Kidney epithelial cell (primary cell): ENCODE measurements at places on chromosomes 11 and 22.

DNA sequence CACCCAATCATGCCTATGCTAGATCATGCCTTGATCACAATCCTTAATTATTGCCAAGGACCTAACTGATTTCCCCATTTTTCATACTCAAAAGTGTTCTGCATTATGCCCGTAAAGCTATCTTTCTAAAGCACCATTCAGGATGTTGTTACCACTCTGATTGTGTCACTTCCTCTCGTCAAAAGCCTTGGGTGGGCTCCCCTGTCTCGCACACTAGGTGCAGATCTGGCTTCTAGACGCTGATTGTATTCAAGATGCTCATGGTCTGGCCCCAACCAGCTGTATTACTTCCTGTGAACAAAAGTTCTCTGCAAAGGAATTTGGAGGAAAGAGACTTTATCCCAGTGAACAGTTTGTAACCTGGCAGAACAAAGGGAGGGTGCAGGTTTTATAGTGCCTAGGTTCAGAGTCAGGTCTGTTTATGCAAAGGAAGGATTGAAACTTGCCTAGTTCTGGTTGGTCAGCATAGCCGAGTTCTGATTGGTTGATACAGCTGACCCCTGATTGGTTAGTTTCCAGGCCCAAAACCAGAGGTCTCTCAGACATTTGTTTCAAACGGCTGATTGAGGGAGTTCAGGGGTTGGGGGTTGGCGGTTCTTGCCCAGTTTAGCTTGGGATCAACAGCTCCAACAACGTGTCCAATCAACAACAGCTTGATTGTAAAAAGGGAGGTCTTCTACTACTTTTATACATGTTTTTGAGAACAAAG lies 25.4 kb downstream of the ATG13 start:
- DNase-seq, result no peak

GRCh38 chr22:44821741-44822475 lies 69.5 kb downstream of the ARHGAP8 start:
- DNase-seq, result no peak

DNA sequence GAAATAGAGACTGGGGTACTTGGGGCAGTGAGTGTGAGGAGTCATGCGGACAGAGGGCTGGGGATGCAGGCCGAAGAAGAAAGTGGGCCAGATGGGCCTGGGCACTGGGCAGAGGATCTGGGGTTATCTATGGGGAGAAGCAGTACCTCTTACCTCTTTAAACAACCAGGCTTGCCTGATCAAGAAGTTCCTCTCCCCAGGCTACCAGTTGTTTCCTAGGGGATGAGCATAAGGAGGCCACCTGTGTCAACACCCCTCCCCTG lies 98.4 kb upstream of the PITPNB start:
- DNase-seq, result no peak

- DNase-seq, result no peak
Observed at GRCh38 chr11:103928802-103929161, 107.7 kb upstream of the DDI1 start.

- DNase-seq, result no peak
Observed at GRCh38 chr22:35305525-35306070, 5.9 kb downstream of the TOM1 start.

DNA sequence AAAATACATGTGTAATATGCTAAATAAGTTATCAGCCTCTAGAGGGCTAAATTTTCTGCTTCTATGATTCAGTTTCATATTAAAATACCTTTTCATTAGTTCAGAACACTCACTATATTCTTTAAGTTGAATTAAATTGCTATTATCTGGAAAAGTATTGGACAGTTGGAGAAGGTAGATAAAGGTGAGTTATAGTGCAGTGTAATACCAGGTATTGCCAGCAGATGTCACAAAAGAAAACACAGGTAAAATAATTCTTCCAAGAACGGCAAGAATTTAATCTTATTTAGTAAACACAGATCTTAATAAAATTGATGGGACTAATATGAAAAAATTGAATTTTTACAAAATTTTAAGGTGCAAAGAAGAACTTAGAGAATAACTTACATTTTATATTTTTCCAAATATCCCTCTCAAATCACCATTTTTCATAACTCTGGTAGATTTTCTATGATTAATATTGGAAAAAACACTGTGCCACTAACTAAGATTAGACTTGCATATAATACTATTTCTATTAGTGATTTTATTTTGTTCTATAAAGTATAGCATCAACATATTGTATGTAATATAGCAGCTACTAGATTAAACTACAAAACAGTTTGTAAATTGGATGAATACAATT lies 1.7 kb upstream of the LRRC4C start:
- DNase-seq, result no peak

DNA sequence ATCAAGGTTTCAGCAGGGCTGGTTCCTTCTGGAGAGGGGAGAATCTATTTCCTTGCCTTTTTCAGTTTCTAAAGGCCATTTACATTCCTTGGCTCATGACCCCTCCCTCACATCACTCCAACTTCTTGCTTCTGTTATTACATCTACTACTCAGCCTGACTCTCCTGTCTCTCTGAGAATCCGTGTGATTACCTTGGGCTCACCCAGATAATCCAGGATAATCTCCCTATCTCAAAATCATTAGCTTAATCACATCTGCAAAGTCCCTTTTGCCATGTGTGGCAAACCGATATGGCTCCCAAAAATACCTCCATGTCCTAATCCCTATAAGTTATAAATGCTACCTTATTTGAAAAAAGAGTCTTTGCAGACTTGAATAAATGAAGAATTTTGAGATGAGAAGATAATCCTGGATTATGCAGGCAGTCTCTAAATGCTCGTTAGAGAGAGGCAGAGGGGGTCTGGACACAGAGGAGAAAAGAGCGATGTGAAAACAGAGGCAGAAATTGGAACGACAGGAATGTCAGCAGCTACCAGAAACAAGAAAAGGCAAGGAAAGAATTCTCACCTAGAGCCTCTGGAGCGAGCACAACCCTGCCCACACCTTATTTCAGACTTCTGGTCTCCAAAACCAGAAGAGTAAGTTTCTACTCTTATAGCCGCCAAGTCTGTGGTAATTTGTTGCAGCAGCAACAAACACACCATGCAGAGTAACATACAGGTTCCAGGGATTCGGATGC lies 23.6 kb upstream of the ARHGAP32 start:
- no peak for DNase-seq

- DNase-seq, result no peak
Observed at GRCh38 chr11:85391141-85391540, 236.0 kb downstream of the DLG2 start.

DNA sequence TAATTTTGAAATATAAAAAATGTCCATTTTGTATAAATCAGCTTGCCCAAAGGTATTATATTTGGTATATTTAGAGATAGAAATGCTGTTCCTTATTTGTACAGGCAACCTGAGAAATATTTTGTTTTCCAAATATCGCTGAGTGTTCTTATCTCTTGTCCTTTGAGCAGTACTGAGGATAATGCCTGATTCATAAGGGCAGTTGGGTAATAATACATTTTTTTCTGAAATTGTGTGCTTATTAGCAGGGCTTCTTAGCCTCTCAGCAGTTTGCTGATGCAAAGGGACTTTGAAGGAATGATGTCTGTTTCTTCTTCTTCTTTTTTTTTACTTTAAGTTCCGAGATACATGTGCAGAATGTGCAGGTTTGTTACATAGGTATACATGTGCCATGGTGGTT lies 69.1 kb downstream of the LDLRAD3 start:
- no peak for DNase-seq

GRCh38 chr11:119366690-119367620 lies 14.5 kb downstream of the USP2 start:
- no peak for DNase-seq

GRCh38 chr11:108551651-108552462 lies 41.7 kb downstream of the EXPH5 start:
- no peak for DNase-seq

DNA sequence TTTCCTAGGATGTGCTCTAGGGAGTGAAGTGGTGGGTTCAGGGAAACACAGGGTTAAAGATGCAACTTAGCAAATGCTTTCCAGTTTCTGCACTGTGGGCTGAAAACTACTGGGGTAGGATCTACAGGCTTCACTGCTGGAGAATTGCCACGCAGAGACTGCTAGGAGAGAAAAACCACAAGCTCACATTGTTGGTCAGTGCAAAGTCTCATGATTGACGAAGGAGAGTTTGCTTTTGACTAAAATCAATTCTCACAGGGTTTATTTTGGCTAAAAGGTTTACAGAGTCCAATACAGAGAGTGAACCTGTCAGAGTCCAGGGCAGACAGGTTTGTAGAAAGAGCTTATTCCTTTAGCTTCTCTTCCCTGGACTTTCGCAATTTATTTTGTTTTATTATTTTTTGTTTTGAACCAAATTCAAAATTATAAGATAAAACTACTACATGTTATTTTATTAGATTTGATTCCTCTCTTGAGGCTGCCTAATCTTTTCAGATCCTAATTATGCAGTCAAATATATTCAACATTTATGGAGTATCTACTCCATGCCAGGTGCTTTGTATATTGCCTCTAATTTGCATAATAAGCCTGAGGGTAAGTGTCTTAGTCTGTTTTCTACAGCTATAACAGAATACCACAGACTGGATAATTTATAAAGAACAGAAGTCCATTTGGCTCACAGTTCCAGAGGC lies 64.7 kb downstream of the MTNR1B start:
- no peak for DNase-seq

DNA sequence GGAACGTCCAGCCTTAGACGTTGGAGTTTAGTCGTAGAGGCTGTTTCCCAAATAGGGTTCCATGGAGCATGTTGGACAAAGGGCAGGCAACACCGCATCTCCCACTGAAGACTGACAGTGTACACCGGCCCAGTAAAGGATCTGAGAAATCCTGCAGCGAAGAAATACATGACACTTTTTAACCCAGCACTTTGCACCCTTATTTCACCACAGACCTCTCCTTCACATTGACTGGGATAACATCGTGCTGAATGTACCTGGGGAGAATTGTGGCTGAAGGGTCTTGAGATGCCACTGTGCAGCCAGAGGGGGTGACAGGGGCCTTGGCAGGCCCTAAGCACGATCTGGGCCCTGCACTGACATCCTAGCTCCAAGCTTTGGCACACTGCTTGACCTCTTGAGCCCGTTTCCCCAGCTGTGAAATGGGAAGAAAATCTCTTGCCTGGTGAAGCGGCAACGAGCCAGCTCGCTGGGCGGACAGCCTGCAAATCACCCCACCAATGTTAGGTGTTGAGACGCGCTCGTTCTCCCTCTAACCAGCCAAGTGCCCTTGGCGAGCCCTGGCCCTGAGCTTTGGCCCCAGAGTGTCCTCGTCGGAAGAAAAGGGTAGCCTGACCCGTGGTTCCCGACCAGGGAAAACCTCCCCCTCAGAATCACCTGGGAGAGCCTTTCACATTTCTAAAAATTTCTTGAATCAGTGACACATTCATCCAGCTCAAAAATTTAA lies 13.4 kb downstream of the CD5 start:
- no peak for DNase-seq

DNA sequence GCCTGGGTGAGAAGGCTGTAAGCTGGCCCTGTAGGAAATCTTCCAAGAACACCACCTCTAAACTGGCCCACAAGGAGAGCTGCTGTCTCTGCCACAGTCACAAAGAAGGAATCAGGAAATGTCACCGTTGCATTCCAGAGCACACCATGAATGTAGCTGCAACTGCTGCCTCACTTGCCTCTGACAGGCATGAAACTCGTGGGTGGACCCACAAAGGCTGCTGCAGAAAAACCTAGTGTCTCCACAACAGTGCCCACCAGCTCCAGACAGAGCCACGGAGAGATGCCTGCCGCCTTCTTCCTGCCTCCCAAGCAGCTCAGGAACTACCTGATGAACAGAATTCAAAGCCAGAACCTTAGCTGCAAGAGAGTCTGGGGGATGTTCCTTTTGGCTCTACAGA lies 10.5 kb downstream of the DNAJB13 start:
- no peak for DNase-seq

DNA sequence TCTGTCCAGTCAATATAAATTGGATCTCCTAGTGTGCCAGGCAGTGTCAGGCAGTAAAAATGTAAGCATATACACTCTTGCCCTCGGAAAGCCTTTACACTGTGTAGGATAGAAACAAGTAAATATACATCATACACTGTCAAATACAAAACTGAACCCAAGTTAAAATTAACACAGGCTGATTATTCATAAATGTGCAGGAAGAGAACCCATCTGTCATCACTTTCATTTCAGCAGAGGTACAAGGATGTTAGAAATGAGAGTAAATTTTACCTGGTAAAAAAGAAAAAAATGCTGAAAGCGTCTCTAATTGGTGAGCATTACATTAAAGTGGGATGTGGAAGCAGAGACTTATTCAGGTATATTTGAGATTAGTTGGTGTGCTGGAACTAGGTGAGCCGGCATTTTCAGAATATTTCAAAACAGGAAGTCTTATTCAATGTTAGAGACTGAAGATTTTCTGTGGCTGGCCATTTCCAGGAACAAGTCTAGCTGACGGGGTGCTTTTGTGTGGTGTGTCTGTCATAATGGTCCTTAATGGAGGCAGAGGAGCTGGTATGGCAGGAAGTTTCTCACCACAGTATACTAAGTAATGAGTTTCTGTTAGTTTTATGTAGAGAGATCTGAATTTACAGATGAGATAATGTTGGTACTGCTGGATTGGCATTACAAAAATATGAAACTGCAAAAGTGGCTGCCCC lies 192.6 kb downstream of the CASP12 start:
- DNase-seq, result no peak

GRCh38 chr11:31437742-31438435 lies 68.2 kb downstream of the DNAJC24 start:
- no peak for DNase-seq

GRCh38 chr11:93718057-93718563 lies 23.2 kb downstream of the TAF1D start:
- no peak for DNase-seq

DNA sequence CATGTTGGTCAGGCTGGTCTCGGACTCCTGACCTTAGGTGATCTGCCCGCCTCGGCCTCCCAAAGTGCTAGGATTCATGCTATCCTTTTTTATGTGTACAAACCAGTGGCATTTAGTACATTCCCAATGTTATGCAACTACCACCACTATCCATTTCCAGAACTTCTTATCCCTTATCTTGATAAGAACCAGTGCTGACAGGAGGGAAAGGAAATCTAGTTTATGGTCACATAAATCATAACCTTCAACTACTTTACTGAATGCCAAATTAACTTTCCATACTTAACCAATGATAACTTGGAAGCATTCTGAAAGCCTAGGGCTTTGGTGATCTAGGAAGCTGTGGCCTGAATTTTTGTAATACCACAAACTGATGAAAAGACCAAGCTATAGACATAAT lies 170.4 kb downstream of the SWAP70 start:
- no peak for DNase-seq

GRCh38 chr11:95378789-95379188 lies 147.8 kb upstream of the SESN3 start:
- DNase-seq, result no peak

DNA sequence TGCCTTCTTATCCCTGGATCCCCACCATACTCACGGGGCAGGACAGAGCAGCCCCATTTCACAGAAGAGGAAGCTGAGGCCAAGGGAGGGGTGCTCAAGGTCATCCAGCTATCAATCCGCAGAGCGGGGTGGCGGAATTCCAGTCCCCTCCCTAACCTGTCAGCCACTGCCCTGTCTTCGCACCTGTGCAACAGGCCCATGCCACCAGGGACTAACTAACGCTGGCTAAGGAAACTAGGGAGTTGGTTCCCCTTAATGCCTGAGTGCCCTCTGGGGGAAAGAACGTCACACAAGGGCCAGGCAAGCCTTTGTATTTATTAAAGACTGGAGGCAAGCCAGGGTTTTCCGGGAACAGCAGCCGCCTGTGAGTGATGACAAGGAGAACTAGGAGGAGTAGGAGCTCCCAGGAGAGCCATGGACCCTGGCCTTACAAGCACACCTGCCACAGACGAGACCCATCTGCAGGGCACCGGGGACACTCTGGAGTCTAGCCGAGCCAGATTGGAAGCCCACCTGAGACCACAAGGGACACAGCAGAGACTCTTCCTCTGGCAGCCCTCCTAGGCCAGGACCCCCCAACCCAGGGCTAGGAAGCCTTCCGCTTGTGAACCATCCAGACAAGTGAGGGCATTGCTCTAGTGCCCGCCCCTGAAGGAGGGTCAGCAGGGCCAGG lies 64.4 kb downstream of the MYH9 start:
- no peak for DNase-seq
